NCI-H2029 (cell line): ENCODE measurements at places on chromosomes 3 and 15.

GRCh38 chr15:51837792-51838251, 8.4 kb downstream of the TMOD3 start:
- no peak for DNase-seq

- no peak for DNase-seq
Observed at GRCh38 chr3:32406486-32407408, 15.1 kb downstream of the CMTM7 start.

DNA sequence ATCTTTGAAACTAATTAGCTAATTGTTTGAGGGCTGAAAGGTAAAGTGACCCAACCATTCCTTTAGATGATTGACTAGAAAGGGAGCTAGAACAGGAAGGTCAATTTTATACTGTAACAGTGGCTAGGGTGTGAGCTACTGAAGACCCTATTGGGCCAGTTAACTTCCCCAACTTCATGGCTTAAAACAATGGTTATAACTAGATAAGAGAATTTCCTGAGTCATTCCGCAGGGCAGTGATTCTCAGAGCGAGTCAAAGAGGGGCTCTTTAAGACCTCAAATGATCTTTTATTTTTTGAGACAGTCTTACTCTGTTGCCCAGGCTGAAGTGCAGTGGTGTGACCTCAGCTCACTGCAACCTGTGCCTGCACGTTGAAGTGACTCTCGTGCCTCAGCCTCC, 33.7 kb upstream of the TTBK2 start:
- no peak for DNase-seq

DNA sequence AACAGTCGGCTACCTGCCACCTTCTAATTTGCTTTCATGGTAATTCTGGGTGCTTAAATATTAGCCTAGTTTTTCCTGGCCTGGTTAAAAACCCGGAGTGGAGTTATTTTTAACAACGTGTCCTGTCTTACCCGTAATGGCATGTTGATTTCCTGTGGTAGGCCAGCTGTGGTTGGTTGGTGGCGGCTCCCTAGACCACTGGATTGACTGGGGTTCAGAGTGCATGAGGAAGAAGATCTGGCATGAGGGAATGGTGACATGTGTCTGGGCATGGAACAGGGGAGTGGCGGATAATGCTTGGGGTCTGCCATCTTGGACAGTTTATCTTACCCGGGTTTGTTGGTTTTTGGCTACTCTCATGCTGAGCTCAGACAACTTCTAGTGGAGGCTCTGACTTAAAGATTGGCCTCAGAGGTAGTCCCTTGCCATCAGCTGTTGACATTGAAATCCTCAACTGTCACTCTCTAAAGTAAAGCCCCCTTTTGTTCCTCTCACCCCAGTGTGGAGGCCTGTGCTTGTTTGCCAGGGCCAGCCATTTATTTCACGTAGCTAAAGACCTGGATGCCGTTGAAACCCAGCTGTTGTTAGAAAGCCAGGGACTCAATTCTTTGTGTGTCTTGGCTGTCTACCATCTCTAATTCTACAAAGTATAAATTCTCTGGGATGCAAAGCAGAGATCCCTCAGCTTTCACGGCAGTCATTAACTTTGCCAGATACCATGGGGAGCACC, 81.6 kb downstream of the DNASE1L3 start:
- no peak for DNase-seq

DNA sequence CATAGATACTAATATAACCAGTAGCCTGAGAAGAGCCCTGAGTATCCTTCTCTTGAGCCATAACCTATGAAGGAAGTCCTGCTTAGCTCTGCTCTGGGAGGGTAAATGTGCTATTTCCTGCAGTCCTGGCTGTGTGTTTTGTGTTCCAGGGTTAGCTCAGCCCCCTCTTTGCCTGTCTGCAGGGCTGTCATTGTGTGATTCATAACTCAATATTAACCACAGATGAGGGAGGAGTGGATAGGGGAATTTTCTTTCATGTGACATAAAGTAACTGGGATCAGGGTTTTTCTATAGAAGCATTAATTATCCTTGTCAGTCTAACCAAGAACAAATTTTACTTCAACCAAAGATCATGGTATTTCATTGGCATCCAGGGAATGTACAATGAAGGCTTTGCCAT, 183.3 kb upstream of the ZBTB20 start:
- no peak for DNase-seq

DNA sequence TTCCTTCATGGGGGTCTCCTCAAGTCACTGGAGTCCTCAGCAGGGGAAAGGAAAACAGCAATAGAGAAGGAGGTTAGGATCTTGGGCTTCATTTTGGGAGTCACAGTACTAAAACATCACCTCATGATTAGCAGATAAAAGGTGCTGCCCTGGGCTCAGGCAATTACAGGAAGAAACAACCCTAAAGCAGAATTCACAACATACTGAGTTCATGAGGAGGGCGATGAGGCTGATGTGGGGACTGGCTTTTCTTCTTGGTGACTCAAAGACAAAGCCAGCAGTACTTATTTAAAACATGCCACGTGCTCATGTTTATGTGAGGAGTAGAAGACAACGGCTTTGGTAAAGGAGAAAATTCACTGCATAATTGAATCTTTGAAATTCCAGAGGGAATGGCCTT, 822.3 kb upstream of the CFAP20DC start:
- DNase-seq: no peak

- no peak for DNase-seq
Observed at GRCh38 chr3:111605493-111605892, 10.3 kb upstream of the ZBED2 start.

- DNase-seq: no peak
Observed at GRCh38 chr15:63380808-63381282, 801 bp downstream of the CA12 start.

- DNase-seq: no peak
Observed at GRCh38 chr3:126816298-126816697, 112.3 kb downstream of the CHCHD6 start.
